ENCODE measurements at places on chromosomes 7 and 10. TPM values are rescaled to one million over a fixed set of nuclear protein-coding genes. Genes with fewer than 3 reads are reported as not detected.

IFIT2 gene
- total RNA-seq: 0.49 TPM

FAM200A gene
- total RNA-seq: 4.0 TPM

LRRC18 gene
- total RNA-seq: not detected

KAT6B gene
- total RNA-seq: 47.6 TPM

STRA8 gene
- not detected for total RNA-seq

GRCh38 chr7:44051611-44052220, 7.2 kb downstream of the DBNL start:
- no peak overlapping the region for H3K27ac ChIP-seq
- H3K27me3 ChIP-seq: no peaks in the 10 kb centered on the region
- peaks cover 6% of the 10 kb centered on the region for H3K4me1 ChIP-seq
- peaks cover 68% of the 10 kb centered on the region for H3K36me3 ChIP-seq
- DNase-seq: peak; percentile 38

- peaks cover 38% of the 10 kb centered on the region for H3K4me1 ChIP-seq
- no peaks in the 10 kb centered on the region for H3K27me3 ChIP-seq
- peaks cover 12% of the 10 kb centered on the region for H3K36me3 ChIP-seq
- no peak overlapping the region for H3K27ac ChIP-seq
- no peak overlapping the region for H3K4me3 ChIP-seq
Observed at GRCh38 chr10:97643441-97643985, 3.0 kb downstream of the PI4K2A start.

- no peaks in the 10 kb centered on the region for H3K36me3 ChIP-seq
- no peak for DNase-seq
- no peaks in the 10 kb centered on the region for H3K27me3 ChIP-seq
- no peaks in the 10 kb centered on the region for H3K4me1 ChIP-seq
- H3K27ac ChIP-seq: no peak overlapping the region
Observed at GRCh38 chr7:65338346-65338745, 35.3 kb upstream of the ZNF92 start.

- peaks cover under 1% of the 10 kb centered on the region for H3K4me1 ChIP-seq
- H3K27me3 ChIP-seq: no peaks in the 10 kb centered on the region
- H3K4me3 ChIP-seq: no peak overlapping the region
- H3K27ac ChIP-seq: no peak overlapping the region
Observed at GRCh38 chr10:43971306-43971705, 322.6 kb upstream of the ZNF32 start.

DNA sequence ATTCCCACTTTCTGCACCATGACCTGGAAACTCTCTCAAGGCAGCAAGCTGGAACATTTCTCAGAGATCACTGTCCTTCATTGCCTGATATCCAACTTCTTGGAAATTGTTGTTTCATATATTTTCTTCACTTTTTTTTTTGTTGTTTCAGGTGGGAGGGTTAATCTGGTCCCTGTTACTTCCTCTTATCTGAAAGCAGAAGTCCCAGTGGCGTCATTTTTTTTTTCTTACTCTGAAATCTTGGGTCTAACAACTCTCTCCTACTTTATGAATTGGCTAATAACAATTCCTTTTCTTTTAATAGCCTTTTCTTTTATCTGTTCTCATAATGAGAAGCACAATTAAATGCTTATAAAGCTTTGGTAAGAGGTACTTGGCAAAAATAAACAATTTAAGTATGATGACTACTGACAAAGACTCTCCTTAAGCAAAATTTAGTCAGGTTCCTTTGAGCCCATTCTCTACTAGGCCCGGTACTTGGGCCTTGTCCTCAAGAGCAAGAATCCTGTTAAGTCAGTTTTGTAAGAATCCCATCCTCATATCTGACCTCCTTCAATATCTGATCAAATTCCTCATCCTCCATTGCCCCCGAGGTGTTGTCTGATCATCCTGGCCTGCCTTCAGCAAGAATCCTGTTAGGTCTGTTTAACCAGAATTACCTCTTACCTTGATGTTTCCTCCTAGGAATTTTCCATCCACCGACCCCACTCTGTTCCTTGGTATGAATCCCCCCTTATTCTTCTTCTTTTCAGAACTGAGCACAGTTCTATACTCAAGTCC, 11.5 kb upstream of the CC2D2B start:
- peaks cover 7% of the 10 kb centered on the region for H3K4me1 ChIP-seq
- H3K4me3 ChIP-seq: no peak overlapping the region
- DNase-seq: no peak
- H3K27me3 ChIP-seq: no peaks in the 10 kb centered on the region
- H3K36me3 ChIP-seq: peaks cover 36% of the 10 kb centered on the region

DNA sequence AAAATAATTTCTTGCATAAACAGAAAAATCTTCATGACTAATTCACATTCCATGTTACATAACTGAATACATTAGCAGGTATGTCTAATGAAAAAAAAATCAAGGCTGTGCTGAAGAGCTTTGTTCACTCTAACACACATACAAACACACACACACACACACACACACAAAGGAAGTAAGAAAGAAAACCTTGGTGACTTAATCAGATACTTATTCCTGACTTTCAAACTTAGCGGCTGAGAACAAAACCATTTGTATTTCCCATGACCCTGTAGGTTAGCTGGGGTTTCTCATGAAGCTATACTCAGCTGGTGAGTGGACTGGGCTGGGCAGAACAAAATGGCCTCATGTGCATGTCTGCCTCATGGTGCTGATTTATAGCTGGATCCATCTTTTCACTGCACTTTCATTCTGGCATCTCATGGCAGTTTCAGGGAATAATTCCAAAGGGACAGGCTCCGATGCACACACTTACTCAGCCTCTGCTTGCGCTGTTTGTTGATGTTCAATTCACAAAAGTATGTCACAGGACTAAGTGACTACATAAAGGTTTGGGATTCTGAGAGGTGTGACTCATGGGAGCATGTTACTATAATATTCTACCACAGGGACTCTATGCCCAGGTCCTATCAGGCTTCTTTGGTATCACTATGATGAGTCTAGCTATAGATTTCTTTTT, 161.2 kb downstream of the PCLO start:
- no peaks in the 10 kb centered on the region for H3K4me1 ChIP-seq
- H3K36me3 ChIP-seq: no peaks in the 10 kb centered on the region
- H3K4me3 ChIP-seq: no peak overlapping the region
- no peaks in the 10 kb centered on the region for H3K27me3 ChIP-seq
- H3K27ac ChIP-seq: no peak overlapping the region
- DNase-seq: no peak

DNA sequence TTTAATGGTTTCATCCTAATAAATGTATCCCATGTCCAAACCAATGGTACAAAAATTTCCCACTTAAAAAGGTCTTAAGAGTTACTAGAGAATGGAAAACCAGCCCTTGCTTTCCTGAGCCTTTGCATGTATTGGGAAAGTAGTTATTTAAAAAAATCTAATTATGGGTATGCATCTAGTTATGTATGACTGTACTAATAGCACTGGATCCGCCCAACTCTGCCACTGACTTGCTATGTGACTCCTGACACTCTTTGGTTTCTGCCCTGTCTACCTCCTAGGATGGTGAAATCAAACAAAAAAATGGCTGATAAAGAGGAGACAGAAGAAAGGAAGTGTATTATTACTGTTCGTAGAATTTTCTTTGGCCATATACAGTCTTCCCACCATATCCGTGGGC, 110.4 kb upstream of the CCDC6 start:
- no peaks in the 10 kb centered on the region for H3K4me1 ChIP-seq
- DNase-seq: no peak
- no peak overlapping the region for H3K4me3 ChIP-seq
- no peaks in the 10 kb centered on the region for H3K27me3 ChIP-seq
- no peak overlapping the region for H3K27ac ChIP-seq

- DNase-seq: no peak
- H3K4me1 ChIP-seq: no peaks in the 10 kb centered on the region
- no peak overlapping the region for H3K27ac ChIP-seq
- no peaks in the 10 kb centered on the region for H3K36me3 ChIP-seq
Observed at GRCh38 chr10:17375936-17376584, 78.3 kb downstream of the ST8SIA6 start.

DNA sequence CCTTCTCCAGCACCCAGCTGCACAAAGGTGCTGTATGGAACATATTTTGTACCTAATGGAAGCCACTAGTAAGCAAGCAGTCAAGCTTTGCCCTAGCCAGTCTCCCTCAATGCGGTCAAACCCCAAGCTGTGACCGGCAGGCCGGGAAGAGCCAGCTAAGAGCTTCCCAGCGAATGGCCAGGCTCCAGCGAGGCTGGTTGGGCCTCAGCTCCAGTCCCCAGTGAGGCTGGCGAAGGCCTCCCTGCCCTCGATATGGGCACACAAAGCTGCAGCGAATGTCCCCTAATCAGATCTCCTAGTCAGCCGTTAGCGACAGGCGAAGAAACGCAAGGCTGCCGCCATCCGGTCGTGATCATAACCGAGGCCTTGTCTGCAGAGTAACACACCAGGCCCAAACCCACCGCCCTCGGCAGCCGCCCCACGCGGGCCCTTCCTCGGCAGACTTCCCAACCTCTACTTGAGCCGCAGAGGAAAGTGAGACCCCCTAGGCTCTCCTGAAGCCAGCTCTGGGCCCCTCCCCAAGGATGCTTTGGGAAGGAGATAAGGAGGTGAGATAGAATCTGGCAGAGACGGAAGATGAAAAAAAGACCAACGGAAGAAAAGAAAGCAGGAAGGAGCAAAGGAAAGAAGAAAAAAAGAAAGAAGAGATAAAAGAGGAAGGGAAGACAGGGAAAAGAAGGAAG, 3.1 kb upstream of the HOXA9 start:
- peaks cover 84% of the 10 kb centered on the region for H3K4me1 ChIP-seq
- peaks cover 20% of the 10 kb centered on the region for H3K27me3 ChIP-seq
- peak; percentile 79 for DNase-seq
- peak overlapping the region; percentile 97 for H3K27ac ChIP-seq
- no peaks in the 10 kb centered on the region for H3K36me3 ChIP-seq

DNA sequence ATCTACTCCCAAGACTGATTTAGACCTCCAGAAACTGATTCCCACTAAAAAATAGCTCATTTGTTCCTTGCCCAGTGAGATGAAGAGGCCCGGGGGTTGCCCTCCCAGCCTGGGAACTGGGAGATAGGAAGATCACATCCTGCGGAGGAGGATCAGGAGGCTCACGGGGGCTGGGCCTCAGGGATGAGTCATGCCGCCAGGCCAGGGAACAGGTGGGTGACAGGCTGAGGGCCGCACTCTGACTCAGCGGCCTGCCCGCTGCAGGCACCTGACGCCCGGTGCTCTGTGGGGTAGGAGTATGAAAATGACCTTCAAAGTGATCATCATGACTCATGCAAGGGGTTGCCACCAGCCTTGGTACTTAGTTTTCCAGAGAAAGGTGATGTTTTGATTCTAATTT, 104.5 kb upstream of the ZPBP start:
- H3K27ac ChIP-seq: no peak overlapping the region
- H3K36me3 ChIP-seq: no peaks in the 10 kb centered on the region
- no peak overlapping the region for H3K4me3 ChIP-seq
- DNase-seq: no peak
- H3K4me1 ChIP-seq: no peaks in the 10 kb centered on the region

DNA sequence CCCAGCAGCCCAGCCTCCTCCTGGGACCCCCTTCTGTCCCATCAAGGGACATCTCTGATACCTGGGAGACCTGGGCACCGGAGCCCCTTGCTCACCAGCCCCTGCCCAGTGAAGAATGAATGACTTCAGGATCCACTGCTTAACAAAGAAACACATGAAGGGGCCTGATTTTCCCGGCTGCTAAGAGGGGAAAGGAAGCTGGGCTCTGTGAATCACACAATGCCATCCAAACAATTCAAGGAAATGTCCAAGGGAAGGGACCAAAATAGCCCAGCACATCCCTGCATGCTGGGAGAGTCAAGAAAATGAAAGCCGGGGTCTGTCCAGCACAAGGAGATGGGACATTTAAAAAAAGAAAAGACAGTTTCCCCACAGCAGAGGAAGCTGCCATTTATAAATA, 128.7 kb upstream of the JCAD start:
- peaks cover 17% of the 10 kb centered on the region for H3K4me1 ChIP-seq
- peak overlapping the region; percentile 49 for H3K27ac ChIP-seq
- no peaks in the 10 kb centered on the region for H3K27me3 ChIP-seq
- no peak for DNase-seq
- no peak overlapping the region for H3K4me3 ChIP-seq

DNA sequence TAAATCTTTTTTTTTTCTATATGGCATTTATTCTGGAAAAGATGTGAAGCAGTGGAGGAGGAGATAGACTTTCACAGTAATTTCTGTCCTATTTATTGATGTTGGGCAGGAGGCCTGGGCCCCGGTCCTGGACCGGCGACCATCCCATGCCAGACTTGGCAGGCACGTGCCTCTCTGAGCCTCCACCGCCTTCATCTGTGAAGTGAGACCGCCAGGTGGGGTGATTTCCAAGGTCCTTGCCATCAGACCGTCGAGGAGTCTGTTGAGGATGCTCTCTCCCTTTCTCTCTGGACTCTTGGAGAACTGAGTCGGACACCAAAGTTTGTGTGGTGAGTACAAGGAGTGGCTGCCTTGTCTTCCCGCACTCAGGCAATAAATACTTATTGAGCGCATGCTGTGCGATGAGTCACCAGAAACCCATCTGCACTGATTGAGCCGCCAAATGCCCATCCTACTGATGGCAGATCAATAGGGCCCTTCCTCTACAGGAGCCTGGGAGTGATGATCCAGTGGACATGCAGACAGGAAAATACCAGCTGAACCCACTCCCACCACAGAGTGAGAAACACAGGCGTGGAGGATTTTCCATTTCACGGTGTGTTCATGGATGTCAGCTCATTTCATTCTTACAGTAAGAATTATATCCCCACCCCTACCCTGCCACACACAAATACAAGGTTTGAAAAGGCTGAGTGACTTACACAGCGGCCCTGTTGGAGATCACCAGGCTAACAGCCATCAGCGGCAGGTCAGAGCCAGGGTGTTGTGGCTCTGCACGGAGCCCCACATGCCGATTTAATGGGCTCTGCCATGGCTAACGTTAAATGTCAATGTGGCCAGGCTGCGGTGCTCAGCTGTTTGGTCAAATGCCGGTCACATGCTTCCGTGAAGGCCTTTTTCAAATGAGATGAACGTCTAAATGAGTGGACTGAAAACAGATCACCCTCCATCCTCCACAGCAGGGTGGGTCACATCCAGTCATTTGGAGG, 11.5 kb upstream of the PRKAG2 start:
- H3K27me3 ChIP-seq: peaks cover 17% of the 10 kb centered on the region
- no peak for DNase-seq
- H3K36me3 ChIP-seq: no peaks in the 10 kb centered on the region
- no peak overlapping the region for H3K4me3 ChIP-seq
- H3K4me1 ChIP-seq: no peaks in the 10 kb centered on the region
